ENCODE measurements at places on chromosomes 4 and X. TPM values are rescaled to one million over a fixed set of nuclear protein-coding genes. Genes with fewer than 3 reads are reported as not detected.

- no peak for DNase-seq
Measured at GRCh38 chr4:120088507-120088906, 21.9 kb upstream of the MAD2L1 start.

The ERVMER34-1 gene
- 2.7 TPM for total RNA-seq

DNA sequence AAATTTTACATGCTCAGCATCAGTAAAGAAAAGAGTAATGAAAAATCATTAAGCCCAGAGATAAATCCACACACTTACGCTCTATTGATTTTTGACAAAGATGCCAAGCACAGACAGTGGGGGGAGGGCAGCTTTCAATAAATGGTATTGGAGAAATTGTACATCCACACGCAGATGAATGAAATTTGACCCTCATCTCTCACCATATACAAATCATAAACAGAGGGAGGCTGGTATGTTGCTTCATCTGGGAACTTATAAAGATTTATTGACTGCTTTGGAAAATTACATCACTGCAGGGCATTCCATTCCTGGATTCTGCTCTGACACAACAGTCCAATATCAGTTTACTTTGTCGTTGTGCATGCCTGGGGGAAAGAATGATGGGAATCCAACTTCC is 58.4 kb upstream of the XAGE1A start:
- DNase-seq = no peak

The CXCL11 gene
- not detected for total RNA-seq

- no peak for DNase-seq
Measured at GRCh38 chr4:185853841-185854240, 41.8 kb upstream of the SORBS2 start.

DNA sequence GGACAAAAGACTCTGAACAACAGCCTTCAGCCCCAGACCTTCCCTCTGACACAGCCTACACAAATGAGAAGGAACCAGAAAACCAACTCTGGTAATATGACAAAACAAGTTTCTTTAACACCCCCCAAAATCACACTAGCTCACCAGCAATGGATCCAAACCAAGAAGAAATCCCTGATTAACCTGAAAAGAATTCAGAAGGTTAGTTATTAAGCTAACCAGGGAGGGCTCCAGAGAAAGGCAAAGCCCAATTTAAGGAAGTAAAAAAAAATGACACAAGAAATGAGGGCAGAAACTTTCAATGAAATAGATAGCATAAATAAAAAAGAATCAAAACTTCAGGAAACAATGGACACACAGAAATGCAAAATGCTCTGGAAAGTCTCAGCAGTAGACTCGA is 224.0 kb downstream of the TRIML1 start:
- DNase-seq = no peak

All from dorsolateral prefrontal cortex (tissue), 122 donors.